Caudate nucleus (tissue), 63 donors: ENCODE measurements at places on chromosomes 12 and 14.

DNA sequence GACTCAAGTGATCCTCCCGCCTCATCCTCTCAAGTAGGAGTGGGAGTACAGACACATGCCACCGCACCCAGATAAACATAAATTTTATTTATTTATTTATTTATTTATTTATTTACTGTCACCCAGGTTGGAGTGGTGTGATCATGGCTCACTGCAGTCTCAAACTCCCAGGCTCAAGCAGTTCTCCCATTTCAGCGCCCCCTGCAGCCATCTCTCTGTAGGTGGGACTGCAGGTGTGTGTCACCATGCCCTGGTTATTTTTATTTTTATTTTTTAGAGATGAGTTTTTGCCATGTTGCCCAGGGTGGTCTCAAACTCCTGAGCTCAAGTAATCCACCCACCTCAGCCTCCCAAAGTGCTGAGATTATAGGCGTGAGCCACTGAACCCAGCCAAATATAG lies 33.2 kb upstream of the KIF21A start:
- DNase-seq, result no peak

- no peak for DNase-seq
Measured at GRCh38 chr12:40827683-40828592, 135.7 kb downstream of the CNTN1 start.

DNA sequence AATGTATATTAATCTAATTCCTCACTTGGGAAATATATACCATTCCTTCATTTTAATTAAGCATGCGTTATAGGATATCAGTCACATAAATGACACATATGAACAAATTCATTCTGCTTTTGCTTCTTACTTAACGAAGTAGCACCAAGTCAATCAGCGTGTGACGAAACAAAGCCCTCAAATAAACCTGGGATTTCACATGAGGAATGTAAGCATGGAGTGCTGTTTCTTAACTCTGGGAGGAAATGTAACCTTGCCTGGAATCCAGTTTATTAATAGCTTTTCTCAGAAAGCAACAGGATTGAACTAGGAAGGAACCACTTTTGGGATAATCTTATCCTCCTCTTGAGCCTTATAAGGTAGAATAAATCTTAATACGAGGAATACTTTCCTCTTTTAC lies 72.0 kb downstream of the NIN start:
- DNase-seq, result no peak

GRCh38 chr12:77608271-77608824 lies 222.3 kb upstream of the NAV3 start:
- no peak for DNase-seq

DNA sequence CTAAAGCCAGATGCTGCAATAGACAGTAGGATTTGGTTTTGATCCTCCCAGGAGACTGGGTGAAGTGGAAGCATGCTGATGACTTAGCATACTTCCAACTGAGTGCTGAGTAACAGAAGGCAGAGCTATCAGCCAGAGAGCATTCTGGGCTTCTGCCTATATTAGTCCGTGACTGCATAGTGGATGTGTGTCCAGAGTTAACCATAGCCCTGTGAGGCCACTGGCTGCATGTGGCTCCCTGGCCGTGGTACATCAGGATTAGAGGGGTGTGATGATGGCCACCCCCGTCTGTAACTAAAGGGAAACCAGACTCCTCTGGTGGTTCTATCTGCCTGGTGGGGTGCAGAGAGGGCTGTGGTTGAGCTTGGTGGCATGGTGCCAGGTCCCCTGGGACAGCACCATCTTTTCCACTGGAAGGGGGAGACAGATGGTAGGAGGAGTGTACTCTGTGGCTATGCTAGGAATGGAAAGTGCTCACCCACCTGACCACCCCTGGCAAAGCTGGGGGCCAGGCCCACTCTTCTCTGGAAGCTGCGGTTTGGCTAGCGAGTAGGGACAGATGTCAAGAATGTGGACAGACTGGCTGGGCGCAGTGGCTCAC lies 27.4 kb downstream of the ABCD4 start:
- no peak for DNase-seq

DNA sequence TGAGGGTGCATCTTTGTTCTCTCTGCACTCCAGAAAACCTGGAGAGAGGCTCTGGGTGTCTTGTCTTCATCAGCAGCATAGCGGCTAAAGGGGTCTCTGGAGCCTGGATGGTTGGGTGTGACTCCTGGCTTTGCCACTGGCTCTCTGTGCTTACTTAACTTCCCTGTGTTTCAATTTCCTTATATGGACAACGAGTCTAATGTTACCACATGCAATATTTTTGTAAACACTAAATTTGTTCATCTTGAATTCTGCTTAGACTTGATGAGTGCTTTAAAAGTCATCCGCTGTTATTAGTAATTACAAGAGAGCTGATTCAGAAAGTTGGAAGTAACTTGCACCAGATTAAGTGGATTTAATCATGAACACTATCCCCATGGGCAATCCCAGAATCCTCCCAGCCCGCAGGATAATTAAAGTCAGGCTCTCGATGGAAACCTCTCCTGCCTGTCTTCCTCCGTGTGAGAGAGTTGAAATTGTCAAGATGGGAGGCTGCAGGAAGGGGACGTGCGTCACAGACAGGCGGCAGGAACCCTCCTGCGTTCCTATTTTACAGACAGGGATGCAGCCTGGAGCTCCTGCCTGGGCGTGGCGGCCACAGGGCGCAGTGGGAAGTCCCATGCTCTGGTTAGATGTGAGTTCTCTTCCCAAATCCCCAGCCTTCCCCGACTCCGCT lies 201.2 kb downstream of the TTC8 start:
- no peak for DNase-seq
